T-helper 2 cell treated with Interferon-gamma antibody and Interleukin-4, amounts not matched to agents 100 ng/mL and 5 ng/mL, for 36 hours (primary cell): ENCODE measurements at places on chromosomes 16 and 17. TPM values are rescaled to one million over a fixed set of nuclear protein-coding genes. Genes with fewer than 3 reads are reported as not detected.

RNU2-1 gene
- total RNA-seq = 6,630 and 6,735 TPM in 2 replicates

CCL8 gene
- not detected in 2 replicates for total RNA-seq

LITAFD gene
- total RNA-seq = not detected in 2 replicates

MT1A gene
- total RNA-seq = 0.57 and 0.82 TPM in 2 replicates

GH1 gene
- total RNA-seq = 0.50 TPM in 1 of 2 replicates, not detected in the other

HOXB6 gene
- total RNA-seq = 0.30 TPM in 1 of 2 replicates, not detected in the other

TLCD3B gene
- total RNA-seq = 2.7 and 3.6 TPM in 2 replicates

ZMYND15 gene
- total RNA-seq = 0.09 TPM in 1 of 2 replicates, not detected in the other

MAF gene
- total RNA-seq = 46.2 and 47.6 TPM in 2 replicates

ZPBP2 gene
- not detected in 2 replicates for total RNA-seq

METRNL gene
- total RNA-seq = 8.5 and 10.3 TPM in 2 replicates

HP gene
- not detected in 2 replicates for total RNA-seq

ASGR2 gene
- not detected in 2 replicates for total RNA-seq

SYCE1L gene
- 6.9 and 8.0 TPM in 2 replicates for total RNA-seq

PIMREG gene
- total RNA-seq = 20.5 and 24.9 TPM in 2 replicates

SRP68 gene
- 107 and 112 TPM in 2 replicates for total RNA-seq

ALOXE3 gene
- not detected in 2 replicates for total RNA-seq

TPSG1 gene
- total RNA-seq = not detected in 2 replicates

PLA2G10 gene
- not detected in 2 replicates for total RNA-seq

KRTAP3-2 gene
- not detected in 2 replicates for total RNA-seq

YPEL2 gene
- 3.9 and 5.8 TPM in 2 replicates for total RNA-seq

CLEC19A gene
- total RNA-seq = not detected in 2 replicates

HS3ST6 gene
- total RNA-seq = not detected in 2 replicates

CACNG1 gene
- not detected in 2 replicates for total RNA-seq

HOXB7 gene
- 0.34 and 0.73 TPM in 2 replicates for total RNA-seq

CLEC3A gene
- total RNA-seq = not detected in 2 replicates

BLTP2 gene
- 161 and 163 TPM in 2 replicates for total RNA-seq

GJD3 gene
- 0.50 TPM in 1 of 2 replicates, not detected in the other for total RNA-seq

C17orf78 gene
- not detected in 2 replicates for total RNA-seq

NAE1 gene
- total RNA-seq = 83.1 and 85.6 TPM in 2 replicates

SLC38A10 gene
- total RNA-seq = 127 and 132 TPM in 2 replicates

BCL7C gene
- 22.7 and 22.8 TPM in 2 replicates for total RNA-seq

KIF18B gene
- total RNA-seq = 83.6 and 84.5 TPM in 2 replicates

CEMP1 gene
- total RNA-seq = not detected in 2 replicates
